Pulmonary artery endothelial cell (primary cell): ENCODE measurements at places on chromosomes 6 and 20.

GRCh38 chr6:37704923-37705238 lies 7.2 kb upstream of the MDGA1 start:
- DNase-seq = no peak

- no peak for DNase-seq
Measured at GRCh38 chr6:124604719-124605118, 357.5 kb upstream of the RNF217 start.

DNA sequence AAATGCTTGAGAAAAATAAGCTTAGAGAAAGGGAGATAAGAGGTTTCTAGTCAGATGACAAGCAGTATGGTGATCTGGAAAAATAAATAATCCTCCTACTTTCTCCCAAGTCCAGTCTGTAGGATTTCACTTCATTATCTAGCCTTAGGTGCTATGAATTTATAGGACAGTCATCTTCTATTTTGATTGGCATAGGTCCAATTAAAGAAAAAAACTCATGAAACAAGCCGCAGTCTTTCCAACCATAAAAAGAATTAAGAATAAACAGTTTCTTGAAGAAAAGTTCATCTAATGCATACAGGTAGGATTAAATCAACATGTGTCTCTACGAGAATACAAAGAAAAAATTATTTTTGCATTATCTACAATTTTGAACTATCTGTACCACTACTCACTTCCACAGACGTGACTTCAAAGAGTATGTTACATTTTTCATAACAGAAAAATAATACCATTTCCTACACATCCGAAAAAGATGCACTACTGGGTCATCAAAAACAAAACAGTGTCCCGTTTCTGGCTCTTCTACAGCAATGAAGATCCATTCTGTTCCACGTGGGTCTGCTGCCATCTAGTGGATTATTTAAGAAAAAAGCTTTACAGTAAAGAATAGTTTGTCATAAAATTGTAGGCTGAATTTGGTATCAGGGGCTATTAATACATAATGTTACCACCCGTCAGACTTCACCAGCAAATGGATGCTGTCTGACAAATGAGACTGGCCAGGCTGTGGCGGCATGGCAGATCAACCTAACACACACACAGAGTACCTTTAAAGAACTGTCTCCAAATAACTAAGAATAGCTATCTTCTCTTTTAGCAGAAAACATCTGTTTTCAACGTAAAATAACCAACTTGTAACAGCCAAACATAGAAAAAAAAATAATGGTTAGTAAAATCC lies 28.9 kb downstream of the STX7 start:
- DNase-seq = no peak

DNA sequence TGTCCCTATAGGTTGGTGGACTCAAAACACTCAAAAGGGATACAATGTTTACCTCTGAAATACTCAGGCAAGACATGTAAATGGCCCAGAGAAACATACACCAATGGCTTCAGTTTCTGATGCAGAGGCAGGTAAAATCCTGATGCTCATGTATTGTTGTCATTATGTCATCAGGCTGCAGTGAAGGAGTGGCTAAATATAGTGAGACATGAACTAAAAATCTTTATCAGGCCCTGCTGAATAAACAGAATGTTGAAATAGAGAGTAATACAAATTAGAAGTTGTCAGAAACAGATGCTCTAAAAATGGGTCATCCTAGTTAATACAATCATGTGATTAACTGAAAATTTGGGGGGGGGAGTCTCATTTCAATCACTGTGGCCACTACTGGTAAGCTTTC lies 20.4 kb downstream of the PTPRK start:
- no peak for DNase-seq
